ENCODE measurements at places on chromosomes 2 and 18.
A peak's percentile ranks its signal among the peaks of the same experiment; 100 is the strongest.

- no peak for DNase-seq
Observed at GRCh38 chr2:213066443-213066743, 85.0 kb downstream of the IKZF2 start.

- DNase-seq, result peak; percentile 23
Observed at GRCh38 chr2:64192664-64193105, 48.5 kb upstream of the PELI1 start.

DNA sequence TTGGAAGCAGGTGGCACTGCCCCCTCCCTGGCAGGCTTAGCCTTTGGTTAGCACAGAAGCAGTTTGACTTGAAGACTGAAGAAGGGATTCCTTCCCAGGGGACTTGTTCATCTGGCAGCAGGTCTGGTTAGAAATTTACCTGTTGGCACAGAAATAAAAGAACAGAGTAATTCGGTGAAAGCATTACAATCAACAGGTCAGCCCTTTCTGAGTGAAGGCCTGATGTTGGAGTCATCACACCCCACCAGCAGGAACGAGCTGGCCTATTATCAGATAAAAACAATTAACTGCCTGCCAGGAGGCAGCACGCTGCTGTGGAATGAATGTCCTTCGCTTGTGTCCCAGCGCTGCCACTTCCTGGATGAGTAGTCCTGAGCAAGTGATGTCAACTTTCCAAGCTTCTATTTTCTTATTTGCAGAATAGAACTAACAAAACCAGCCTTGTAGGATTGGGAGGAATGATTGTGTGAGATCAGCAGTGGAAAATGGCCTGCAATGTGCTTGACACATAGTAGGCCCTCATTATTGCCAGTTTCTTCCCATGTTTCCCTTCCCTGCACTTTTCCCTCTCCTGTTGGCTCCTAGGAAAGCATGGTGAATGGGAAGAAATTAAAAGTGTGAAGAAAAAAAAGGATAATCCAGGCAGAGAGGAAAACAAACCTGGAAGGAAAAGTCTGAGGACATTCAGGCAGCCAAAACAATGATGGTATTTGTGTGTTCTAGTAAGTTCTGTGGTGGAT, 29.0 kb downstream of the LGALSL start:
- no peak for DNase-seq

GRCh38 chr2:191670787-191671186, 7.1 kb upstream of the NABP1 start:
- no peak for DNase-seq

GRCh38 chr2:229178117-229178516, 93.0 kb downstream of the PID1 start:
- no peak for DNase-seq

DNA sequence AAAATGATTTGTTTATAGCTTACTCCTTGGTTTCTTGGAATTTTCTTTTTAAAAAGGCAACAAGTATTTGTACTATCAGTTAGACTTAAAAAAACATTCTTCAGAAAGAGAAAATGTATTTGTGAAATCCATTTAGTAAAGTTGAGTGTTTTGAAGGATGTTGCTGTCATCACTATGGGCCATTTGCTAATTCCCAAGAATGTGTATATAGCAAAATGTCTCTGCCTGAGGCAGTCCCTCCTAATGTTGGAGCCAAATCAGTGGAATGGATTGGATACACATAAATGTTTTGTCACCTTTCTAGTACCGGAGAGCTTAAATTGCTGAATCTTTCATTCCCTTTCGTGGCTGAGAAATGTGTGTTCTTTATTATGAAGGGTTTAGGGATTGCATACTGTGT, 890.2 kb upstream of the ZEB2 start:
- no peak for DNase-seq

DNA sequence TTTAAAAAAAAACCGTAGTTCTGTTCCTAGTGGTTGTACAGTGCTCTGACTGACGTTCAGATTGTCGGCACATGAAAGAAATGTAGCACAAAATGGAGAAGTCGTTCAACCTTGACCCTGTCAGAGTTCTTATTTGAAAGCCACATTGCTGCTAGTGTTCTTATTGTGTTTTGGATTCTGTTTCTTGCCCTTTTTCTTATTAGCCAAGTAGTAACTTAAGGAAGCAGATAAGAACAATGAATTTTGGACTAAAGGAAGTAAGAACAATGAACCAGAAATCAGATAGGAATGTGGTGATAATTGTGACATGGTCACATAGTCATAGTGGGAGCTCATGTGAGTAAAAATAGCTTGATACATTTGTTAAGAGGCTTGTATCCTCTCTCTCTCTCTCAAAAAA, 45.9 kb downstream of the RPIA start:
- no peak for DNase-seq

- DNase-seq, result no peak
Observed at GRCh38 chr2:36097022-36097421, 258.6 kb upstream of the CRIM1 start.

DNA sequence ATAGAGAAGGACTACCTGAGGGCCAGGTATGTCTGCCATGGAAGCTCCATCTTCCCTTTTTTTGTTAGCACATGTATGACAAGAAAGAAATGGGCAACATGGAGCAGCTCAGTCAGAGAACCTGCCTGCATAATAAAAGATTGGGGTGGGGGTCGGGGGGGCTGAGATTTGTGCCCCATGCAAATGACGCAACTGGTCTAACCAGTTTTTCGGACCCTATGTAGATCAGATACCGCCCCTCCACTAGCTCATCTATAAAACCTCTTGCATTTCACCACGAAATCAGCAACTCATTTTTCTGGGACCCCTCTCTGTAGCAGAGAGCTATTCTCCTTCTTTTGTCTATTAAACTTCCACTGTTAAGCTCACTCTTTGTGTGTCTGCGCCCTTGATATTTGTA, 657.2 kb downstream of the ERBB4 start:
- no peak for DNase-seq

DNA sequence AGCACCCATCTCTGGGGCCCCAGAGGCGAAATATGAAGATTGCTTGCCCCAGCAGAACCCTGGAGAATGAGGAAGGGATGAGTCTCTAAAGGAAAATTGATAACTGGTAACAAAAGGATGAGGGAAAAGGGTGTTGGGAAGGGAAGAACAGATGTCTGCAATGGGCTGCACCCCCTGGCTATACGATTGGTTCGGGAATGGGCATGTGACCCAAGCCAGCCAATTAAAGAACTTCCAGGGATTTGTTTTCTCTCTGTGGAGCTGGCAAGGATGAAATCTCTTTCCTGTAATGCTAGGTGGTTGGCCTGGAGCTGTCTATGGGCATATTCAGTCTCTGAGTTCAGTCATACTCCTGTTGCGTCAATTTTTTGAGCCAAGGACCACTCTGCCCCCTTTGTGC, 12.8 kb upstream of the NPPC start:
- DNase-seq, result no peak

GRCh38 chr2:183081911-183082310, 3.4 kb downstream of the DUSP19 start:
- no peak for DNase-seq

DNA sequence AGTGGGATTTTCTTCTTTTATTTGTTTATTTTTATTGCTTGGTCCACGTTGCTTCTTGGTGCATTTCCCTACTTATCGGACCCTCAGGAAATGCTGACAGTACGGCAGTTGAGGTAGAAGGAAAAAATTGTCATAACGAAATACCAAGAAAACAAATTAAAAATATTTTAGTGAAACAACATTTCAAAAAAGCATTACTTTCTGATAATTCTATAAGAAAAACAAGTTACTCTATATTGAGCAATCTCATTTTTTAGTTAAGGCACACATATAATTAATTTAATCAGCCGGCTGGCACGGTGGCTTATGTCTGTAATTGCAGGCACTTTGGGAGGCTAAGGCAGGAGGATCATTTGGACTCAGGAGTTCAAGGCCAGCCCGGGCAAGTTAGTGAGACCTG, 102.1 kb downstream of the SH3YL1 start:
- DNase-seq, result no peak

DNA sequence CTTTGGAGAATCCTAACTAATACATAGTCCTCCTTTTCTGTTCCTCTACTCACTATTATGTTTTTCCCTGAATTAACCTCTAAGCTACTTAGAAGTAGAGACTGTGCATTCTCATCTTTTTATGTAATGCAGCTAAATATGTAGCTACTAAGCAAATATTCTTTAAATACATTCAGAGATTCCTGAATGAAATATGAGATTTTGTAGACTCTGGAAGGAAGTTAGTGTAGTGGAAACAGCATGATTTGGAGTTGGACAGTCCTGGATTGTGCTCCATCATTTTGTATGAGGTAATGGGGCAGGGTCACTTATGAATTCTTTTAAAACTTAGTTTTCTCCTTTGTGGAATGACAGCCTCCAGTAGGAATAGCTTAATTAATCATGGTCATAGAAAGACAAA, 24.7 kb upstream of the NT5C1B start:
- DNase-seq, result no peak
